ENCODE measurements at places on chromosomes 3 and 15. TPM values are rescaled to one million over a fixed set of nuclear protein-coding genes. Genes with fewer than 3 reads are reported as not detected.

Gene LDHAL6B
- polyA plus RNA-seq: not detected

- no peak for DNase-seq
These were observed 52.1 kb upstream of the IQSEC1 start for GRCh38 chr3:13125092-13126015.

- DNase-seq: no peak
These were observed 8.9 kb downstream of the MKRN2OS start for GRCh38 chr3:12536423-12536822.

Gene PRICKLE2
- not detected for polyA plus RNA-seq

Gene PLA2G4E
- not detected for polyA plus RNA-seq

Gene IQCF5
- not detected for polyA plus RNA-seq

Gene BTBD1
- polyA plus RNA-seq: 47.4 TPM

Gene ZNF620
- polyA plus RNA-seq: 2.9 TPM

GRCh38 chr3:185744997-185745843 lies 79.6 kb downstream of the IGF2BP2 start:
- DNase-seq: no peak

Gene FSTL1
- polyA plus RNA-seq: not detected

GRCh38 chr3:123800362-123800682 lies 83.8 kb downstream of the MYLK start:
- DNase-seq: no peak

DNA sequence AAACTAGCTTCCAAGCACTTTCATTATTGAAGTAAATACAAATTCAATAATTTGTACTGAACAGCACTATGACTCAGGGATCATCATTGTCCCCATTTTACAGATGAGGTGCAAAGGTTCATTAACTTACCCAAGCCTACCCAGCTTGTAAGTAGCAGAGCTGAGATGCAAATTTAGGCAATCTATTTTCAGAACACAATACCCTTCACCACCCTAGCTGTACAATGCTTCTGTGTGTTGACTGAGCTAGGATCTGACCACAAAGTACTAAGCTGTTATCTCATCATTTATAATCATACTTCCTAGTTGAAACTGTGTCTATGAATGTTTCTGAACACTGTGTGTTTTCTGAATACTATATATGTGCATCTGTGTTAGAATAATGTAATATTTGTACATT lies 3.2 kb upstream of the ILDR1 start:
- no peak for DNase-seq

DNA sequence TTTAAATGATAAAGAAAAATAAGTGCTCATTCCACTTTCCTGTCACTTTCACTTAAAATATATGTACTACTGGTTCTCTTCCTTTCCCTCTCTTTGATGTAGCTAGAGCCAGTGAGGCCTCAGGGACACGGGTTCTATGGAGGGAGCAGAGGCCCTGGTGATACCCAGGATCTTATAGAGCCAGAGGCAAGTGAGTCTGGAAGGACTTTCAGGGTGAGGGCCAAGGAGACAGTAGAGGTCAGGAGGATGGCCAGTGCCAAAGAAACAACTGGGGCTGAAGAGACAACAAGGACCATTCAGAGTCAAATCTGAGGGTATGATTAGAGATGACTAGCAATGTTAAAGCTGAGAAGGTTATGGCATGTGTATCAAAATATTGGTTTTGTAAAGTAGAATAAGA lies 124.1 kb upstream of the GOLGA6L6 start:
- no peak for DNase-seq
